Activated CD4-positive, alpha-beta T cell treated with anti-CD3 and anti-CD28 coated beads for 36 hours (primary cell): ENCODE measurements at places on chromosomes 3 and 15. TPM values are rescaled to one million over a fixed set of nuclear protein-coding genes. Genes with fewer than 3 reads are reported as not detected.

Gene SCAANT1
- total RNA-seq: not detected

Gene LXN
- total RNA-seq: 12.5 TPM

Gene PAQR5
- 0.05 TPM for total RNA-seq

Gene MCF2L2
- 1.9 TPM for total RNA-seq

Gene SEMA3B
- 1.6 TPM for total RNA-seq

Gene ASB14
- total RNA-seq: not detected

Gene TF
- total RNA-seq: 0.12 TPM

Gene VPS13C
- total RNA-seq: 40.1 TPM

Gene SAMD7
- not detected for total RNA-seq

Gene ADGRG7
- not detected for total RNA-seq

Gene C2CD4A
- total RNA-seq: 0.61 TPM

DNA sequence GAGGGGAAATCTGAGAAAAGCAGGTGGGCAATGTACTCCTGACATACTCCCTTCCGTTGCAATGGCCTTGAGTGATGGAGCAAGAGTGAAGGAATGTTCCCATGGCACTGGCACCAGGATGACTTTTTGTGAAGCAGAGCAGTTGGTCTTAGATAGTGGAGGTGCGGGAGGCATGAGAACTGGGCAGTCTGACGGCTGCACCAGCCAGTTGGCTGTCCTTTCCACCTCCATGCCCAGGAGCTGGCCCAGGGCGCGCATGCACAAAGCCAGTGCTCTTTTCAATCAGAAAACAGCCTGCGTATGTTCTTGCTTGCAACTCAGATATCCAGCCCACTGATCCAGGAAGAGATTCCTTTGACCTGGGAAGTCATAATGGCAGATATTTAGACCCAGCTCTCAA lies 136.8 kb downstream of the PGPEP1L start:
- no peak for DNase-seq

DNA sequence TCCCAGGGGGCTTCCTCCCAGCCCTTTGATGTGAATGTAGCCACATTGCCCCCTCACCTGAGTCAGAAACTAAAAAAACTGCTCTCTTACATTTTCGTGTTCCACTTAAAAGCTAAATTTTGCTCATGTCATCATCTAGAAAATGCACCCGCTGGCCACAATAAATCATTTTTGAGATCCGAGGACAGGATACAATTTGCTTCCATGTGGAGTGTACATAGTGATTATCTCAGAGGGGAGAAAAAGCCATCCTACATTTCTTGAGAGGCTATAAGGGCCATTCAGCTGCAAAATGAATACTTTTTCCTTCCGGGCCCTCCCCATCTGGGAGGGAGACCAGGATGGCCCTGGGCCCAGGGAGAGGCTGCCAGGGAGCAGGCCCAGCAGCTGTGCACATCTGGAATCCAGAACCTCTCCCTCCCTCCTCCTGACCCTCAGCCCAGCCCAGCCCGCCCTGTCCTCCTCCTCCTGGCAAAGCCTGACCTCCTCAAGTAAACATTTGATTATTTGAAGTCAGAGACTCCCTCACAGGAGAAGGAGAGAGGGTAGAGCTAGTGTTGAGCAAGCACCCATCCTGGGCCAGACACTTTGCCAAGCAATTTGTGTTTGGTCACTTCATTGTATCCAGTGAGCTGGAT lies 59.1 kb downstream of the CORO2B start:
- DNase-seq: no peak

DNA sequence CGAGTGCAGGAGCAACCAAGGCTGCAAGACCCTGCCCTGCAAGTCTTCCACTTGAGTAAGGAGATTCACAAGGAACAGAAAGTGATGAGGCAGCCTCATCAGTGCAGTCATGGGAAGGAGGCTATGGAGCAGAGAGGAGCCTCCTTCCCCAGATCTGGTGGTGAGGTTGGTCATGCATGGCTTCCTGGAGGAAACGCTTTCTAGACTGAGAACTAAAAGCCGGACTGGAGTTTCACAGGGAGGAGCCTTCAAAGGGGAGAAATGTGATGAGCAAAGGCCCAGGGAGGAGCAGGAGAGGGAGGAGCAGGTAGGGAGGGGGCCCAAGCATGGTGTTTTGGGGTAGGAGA lies 139.9 kb downstream of the SRGAP3 start:
- no peak for DNase-seq

DNA sequence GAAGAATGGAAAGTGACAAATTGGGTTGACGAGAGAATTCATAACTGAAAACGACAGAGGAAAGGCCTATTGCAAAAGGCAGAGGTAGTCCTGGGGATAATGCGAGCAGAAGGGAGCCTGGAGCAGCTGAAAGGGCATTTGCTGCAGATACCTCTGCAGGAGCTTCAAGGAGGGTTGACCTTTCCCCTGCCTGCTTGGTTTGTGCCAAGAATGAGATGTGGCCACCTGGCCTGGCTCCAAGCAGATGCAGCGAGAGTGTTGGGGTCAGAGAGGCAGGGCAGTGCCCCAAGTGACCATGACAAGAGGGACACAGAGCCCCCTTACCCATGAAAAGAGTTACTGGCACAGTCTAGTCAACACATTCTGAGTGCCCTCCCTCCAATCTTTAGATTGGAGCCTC lies 43.5 kb downstream of the SLC41A3 start:
- no peak for DNase-seq

DNA sequence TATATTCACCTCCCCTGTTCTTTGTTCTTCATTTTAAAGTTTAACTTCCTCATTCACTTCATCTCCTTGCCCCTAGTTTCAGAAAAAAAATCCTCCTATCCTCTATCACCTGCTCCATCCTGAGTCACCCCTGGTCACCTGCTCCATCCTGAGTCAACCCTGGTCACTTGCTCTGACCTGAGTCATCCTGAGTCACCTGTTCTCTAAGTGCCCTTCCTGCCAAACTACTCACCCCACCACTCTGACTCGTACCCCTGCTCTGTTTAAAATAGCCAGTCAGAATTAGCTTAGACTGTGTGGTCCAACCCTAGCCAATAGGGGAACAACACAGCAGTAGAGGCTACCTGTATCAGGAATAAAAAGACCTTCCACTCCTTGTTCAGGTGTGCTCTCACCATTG lies 716.9 kb downstream of the ZBBX start:
- DNase-seq: no peak

DNA sequence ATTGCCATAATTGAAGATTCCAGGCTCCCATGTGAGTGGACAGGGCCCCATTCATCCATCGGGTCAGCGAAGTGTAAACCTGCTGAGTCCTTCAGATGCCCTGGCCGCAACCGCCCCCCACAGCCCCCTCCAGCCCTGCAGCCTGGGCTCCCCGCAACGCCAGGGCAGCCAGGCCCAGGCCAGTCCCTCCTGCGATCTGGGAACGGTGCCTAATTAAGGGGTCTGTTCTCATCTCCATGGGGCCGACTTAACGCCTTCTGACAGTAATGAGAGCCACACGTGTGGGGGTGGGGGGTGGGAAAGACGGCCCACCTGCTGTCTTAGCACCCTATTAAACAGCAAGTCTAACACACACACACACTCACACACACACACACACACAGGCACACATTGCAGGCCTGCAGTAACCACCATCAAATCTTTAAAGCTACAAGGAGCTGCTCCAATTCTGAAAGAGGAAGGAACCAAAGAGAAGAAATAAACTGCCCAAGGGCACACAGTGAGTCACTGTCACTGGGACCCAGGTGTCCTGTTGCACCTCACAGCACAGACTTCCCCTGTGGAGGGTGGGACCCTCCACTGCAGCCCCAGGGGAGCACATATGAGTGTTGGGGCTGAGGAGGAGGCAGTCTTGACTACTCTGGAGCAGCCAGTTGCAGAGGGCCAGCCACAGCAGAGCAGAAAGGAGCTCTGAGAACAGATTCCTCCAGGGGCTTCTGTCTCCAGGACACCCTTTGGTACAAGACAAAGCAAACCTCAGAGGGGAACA lies 31.8 kb upstream of the HES1 start:
- DNase-seq: no peak

GRCh38 chr15:72365844-72366243 lies 10.0 kb downstream of the HEXA start:
- peak; percentile 15 for DNase-seq

GRCh38 chr3:66052721-66053549 lies 14.2 kb upstream of the MAGI1 start:
- no peak for DNase-seq

DNA sequence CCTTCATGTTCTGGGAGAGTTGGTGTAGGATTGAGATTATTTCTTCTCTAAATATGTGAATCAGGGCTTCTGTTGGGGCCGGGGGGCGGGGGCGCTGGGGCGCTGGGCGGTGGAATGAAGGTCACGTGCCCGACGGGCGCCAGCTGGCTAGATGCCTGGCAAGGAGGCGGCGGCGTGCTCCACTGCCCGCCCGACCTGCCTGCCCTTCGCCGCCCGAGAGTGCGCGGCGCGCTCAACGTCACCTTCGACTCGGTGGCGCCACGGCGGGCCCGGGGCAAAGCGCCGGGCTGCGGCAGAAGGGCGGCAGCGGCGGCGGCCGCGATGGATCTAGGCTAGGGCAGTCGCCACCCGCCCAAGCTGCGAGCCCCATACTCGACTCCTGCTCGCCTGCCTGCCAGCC lies 47.0 kb upstream of the LHFPL4 start:
- peak; percentile 53 for DNase-seq

DNA sequence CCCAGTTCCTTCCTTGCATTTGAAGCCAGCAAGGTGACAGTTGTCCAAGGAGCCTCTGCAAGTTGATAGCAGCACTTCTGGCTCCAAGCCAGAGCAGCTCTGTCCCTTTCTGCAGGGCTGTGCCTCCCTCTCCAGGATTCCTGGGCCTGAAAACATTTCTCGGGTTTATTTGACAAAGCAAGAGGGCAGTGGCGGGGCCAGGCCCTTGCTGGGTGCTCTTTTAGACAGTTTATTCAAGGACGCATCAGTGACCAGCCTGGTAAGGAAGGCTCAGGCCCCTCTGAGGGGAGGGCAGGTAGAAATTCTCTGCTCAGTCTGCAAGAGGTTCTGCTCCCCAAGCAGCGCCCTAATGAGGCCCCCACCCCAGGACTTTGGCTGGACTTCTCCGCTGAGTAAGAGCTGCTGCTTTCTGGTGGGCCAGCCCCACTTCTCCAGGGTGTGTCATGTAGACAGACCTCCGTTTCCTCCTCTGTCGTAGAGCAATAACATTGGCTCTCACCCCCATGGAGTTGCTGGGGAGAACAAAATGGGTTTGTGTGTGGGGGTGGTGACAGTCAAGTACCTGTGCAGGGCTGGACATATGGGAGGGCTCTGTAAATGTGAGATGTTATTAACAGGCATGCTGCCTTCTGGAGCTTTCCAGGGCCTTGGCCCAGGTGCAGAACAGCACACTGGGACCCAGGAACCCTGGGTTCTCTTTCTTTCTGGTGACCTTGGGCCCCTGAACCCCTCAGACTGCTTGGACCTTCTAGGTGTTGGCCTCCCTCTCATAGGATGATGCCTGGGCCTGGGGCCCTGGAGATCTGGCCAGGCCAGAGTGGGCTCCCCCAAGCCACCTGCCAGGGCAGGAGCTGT lies 146.2 kb upstream of the TLE3 start:
- no peak for DNase-seq

GRCh38 chr15:50911001-50911400 lies 2.5 kb downstream of the AP4E1 start:
- DNase-seq: no peak

- DNase-seq: peak; percentile 16
These were observed 13.0 kb downstream of the THBS1 start for GRCh38 chr15:39593656-39594445.

DNA sequence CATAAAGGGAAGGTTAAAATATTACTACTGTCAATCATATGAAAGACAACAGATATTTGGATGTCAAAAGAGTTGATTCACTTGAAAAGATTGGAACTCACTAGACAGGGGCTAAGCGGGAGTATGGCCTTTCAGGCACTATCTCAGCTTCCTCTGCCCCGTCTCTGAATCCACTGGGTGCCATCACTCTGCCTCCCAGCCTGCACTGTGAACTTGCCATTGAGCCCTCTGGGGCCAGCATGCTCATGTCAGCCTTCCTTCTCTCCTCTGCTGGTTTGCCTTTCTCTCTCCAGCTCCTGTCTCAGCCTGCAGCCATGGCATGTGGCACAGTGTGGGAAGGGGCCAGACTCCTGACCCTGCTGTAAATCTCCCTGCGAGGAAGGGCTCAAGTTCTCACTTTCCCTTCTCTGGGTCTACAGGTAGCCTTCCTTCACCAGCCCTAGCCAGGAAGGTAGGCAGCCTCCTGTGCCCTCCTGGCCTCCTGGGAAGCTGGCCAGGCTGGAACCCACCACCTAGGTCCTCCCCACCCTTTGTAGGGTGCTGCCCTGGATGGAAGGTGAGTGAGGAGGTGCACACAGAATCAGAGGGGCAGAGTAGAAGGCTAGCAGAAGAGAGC lies 54.0 kb upstream of the SLCO2A1 start:
- DNase-seq: no peak

DNA sequence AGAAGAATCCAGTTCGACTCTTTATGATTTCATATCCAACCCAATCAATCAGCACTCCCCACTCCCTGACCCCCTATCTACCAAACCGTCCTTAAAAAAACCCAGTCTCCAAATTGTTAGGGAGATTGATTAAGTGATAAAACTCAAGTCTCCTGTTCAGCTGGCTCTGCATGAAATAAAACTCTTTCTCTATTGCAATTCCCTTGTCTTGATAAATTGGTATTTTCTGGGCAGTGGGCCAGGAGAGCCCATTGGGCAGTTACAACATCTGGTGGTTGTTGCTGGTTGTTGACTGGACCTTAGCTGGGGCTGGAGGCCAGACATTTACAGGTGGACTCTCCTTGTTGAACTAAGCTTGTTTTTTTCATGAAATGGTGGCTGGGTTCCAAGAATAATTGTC lies 642.3 kb downstream of the ROBO2 start:
- DNase-seq: no peak

DNA sequence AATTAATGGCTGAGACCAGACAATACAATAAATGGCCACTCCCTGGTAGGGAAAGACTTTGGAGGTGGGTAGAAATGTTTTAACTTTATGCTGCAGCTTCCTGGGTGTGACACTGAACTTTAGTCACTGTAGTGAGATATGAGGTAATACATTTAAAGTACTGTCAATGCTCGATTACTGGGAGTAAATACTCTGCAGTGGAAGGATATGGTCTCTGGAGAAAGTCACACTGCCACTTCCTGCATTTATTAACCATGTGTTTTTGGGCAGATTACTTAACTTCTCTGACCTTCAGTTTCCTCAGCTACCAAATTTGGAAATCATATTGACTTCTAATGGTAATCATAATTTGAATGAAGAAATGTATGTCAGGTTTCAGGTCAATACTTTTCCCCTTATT lies 317.1 kb upstream of the TGFBR2 start:
- DNase-seq: no peak

- DNase-seq: no peak
These were observed 11.0 kb downstream of the CHRNA7 start for GRCh38 chr15:32041294-32041693.

- no peak for DNase-seq
These were observed 10.2 kb downstream of the MUC4 start for GRCh38 chr3:195801251-195802183.

- no peak for DNase-seq
These were observed 86.9 kb upstream of the ATP10A start for GRCh38 chr15:25950014-25950413.

DNA sequence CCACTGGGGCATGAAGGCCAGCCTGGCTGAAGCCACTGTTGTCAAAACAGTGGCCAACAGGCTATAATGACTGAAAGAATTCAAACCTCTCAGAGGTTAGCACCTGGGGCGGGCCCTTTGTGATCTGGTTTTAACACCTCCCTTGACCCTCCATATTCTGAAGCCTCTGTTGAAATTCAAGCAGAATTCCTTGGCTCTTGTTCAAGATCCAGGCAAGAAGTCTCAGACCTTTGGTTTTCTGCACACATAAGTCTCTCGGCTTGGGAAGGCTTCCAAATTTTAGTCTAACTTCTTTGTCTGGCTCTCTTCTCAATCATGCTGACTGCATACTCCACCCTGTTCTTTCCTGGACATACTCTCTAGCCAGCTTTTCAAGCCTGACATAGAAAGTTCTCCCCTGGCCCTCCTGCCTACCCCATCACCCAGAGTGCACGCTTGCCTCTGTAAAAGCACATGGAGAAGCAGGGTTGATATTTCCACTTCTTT lies 144.5 kb downstream of the PDZRN3 start:
- DNase-seq: no peak
